Caco-2 (cell line): ENCODE measurements at places on chromosomes 7 and 10. TPM values are rescaled to one million over a fixed set of nuclear protein-coding genes. Genes with fewer than 3 reads are reported as not detected.

- peak; percentile 94 for DNase-seq
These were observed 718 bp upstream of the CTBP2 start for GRCh38 chr10:125160856-125161706.

- no peak for DNase-seq
These were observed 5.7 kb upstream of the CXCL12 start for GRCh38 chr10:44390585-44391072.

The LAMB1 gene
- total RNA-seq: 418 and 431 TPM in 2 replicates

GRCh38 chr10:11499425-11500071, 111.9 kb downstream of the USP6NL start:
- no peak for DNase-seq

- DNase-seq: no peak
These were observed 54.9 kb downstream of the IKZF1 start for GRCh38 chr7:50359258-50359994.

GRCh38 chr10:114545071-114545470, 113.0 kb downstream of the ABLIM1 start:
- no peak for DNase-seq

GRCh38 chr10:14553448-14553847, 221.2 kb downstream of the FAM107B start:
- no peak for DNase-seq

The ACSM6 gene
- total RNA-seq: not detected in 2 replicates

DNA sequence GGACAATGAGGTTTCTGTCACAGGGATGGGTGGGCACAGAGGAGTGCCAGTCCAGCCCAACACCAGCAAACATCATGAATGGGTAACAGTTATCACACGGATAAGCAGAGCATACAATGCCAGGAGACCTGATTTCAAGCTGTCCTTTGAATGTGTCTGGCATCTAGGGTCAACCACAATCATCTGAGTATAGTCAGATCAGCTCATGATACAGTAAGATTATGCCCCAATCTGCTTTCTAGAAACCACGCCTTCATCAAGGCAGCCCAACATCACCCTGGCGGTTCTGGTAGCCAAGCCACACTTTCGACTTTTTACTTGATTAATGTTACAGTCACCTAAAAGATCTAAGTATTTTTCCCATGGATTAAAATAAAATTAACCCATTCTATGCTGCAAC, 10.5 kb downstream of the FAM171A1 start:
- DNase-seq: no peak

DNA sequence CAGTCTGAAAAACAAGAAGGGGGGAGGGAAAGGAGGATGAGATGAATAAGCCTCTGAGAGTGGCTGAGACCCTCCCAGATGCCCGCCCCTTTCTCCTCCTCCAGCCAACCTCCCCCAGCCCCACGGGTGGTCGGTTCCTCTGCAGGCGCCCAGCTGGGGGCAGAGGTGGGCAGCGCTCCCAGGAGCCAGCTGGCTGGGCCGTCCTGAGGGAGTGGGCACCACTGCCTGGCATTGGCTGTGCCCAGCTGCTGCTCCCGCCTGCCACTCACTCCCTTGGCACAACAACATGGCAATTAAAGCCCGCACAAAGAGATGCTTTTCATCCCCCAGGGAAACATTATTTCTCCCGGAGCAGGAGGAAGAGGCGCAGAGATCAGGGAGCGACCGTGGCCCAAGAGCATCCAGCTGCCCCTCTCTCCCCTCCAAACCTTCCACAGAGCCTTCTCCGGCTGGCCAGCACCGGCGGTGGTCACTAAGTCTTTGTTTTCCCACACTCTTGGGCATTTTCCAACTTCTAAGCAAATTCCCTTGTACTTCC, 107.2 kb downstream of the SPDYE5 start:
- DNase-seq: no peak

- DNase-seq: no peak
These were observed 7.4 kb upstream of the PTPRN2 start for GRCh38 chr7:158595068-158595467.

- DNase-seq: no peak
These were observed 9.9 kb downstream of the NYAP1 start for GRCh38 chr7:100493476-100494264.

DNA sequence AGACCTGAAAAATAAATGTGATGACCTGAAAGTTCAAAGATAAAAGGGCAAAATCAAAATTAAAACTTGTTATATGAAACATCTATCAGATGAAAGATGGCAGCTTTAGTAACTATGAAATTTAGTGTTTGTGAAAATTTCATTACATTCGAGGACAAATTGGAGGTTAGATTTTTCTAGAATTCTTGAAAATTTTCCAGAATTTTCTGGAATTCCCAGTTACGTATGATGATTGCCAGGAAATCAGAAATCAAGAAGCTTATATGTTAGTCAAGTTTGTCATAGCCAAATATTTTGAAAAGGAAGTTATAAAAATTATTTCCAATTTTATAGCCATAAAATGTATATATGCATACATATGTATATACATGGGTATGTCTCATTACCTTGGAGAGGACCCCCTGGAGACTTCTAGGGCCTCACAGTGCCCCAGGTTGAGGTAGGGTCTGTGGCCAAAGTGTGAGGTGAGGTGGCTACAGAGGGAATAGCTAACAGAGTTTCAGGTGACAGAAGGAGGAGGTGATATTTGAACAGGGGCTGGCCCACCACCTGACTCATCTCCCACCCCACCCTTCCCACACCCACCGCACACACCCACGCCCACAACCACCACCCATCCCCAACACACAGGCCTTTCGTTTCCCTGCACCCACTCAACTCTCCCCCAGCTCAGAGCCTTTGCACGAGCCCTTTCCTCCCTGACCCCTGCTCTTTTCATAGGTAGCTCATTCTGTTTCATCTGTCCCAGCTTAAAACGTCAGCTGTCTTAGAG, 21.5 kb downstream of the C10orf105 start:
- no peak for DNase-seq

- no peak for DNase-seq
These were observed 12.0 kb upstream of the AOAH start for GRCh38 chr7:36736090-36736898.

GRCh38 chr7:66905689-66906088, 15.3 kb upstream of the TMEM248 start:
- no peak for DNase-seq

- no peak for DNase-seq
These were observed 151.3 kb downstream of the TRIL start for GRCh38 chr7:28806841-28807240.

The AMPH gene
- not detected in 2 replicates for total RNA-seq

GRCh38 chr10:1289591-1289990, 233.4 kb downstream of the WDR37 start:
- no peak for DNase-seq

The PRTFDC1 gene
- total RNA-seq: 66.5 and 83.2 TPM in 2 replicates

The VWDE gene
- total RNA-seq: 0.46 and 0.70 TPM in 2 replicates

The IFIT2 gene
- total RNA-seq: 0.43 and 0.56 TPM in 2 replicates

The PALS2 gene
- total RNA-seq: 37.2 and 38.5 TPM in 2 replicates

DNA sequence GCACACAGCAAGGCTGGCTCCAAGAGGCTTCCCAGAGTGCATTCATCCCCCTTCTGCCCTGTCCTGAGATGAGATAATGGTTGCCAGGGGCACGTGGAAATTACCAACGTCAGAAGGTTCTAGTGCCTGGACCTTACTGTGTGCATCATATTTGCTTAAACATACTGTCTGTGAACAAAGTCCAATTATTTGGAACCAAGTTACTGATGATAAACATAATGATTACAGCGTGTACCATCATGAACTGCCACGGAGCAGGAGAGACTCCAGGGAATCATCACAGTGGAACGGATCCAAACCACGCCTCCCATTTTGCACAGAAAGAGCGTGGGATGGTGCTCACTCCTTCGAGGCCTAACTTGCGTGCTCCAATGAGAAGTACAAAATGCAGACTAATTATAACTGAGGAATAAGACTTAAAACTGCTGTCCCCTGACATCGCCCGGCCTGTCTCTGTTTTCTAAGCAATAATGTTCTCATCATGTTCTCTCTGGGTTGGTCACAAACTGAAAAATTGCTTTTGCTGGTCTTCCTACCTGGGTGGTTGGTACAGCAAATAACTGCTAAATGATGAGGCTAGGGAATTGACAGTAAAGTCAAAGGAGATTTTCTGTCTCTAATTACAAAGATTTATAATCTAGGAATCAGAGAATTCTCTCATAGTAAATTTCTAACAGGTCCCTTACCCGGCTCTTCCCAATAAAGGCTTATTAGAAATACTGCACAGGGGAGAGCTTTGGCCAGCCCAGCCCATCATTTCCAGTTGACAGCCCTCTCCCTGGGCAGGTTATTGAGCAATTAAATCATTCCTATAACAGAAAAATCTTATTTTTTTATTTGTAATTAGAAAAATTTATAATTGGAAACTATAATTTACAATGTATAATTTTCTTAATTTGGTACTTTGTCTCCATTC, 182.2 kb downstream of the CAMK1D start:
- no peak for DNase-seq

- no peak for DNase-seq
These were observed 37.7 kb downstream of the ZMIZ1 start for GRCh38 chr10:79106256-79107050.
